ENCODE measurements at places on chromosomes 3 and 15.

GRCh38 chr3:17014709-17015108, 130.0 kb downstream of the PLCL2 start:
- no peak for DNase-seq

DNA sequence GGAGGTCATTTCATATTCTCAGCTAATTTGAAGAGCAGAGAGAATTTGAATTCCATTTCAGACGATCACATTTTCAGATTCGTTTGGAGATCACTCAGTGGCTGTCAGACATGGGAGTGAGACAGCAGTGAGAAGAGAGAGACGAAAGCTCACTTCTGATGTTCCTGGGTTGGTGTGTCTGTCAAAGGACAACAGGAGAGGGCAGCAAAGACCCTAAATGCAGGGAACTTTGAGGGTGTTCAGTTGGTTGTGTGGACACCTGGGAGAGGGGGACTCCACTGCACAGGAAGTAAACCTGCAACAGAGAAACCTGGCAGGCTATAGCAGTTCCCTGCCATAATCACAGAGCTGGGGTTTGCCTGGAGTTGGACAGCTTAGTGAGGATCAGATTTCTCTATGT, 675.1 kb downstream of the SQOR start:
- DNase-seq, result no peak

GRCh38 chr3:14849638-14850230, 31.0 kb downstream of the FGD5 start:
- DNase-seq, result no peak

DNA sequence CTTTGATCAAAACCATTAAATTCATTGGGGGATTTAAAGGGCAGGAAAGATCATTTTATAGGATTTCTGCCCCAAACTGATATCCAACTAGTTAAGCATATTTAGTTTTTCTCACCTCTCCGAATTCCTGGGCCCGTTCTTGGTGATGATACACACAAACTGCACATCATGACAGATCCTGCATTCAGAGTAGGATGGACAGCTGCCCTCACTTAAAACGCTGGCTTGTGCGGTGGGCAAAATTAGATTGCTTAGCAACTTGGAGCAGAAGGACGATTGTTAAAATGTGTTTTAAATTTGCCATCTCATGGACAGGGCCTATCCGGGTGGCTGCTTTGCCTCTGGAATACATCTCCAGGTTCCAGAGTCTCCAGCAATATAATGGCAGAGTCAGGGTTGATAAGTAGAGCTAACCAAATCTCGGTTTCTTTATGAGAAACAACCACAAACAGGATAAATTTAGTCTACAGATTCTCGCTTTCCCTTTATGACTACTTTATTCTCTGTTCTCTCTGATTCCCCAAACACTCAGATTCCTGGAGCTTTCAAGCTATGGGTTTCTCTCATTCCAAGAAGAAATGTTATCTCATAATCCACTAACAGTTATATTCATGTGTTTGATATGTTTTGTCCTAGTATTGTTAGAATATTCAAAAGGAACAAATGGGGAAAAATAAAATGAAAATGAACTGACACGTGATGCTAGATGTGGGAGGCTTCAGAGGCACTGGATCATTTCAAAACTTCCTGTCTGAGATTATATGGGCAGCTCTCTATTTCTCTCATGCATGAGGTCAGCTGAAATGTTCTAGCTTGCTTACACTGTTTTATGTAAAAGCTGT, 1014.1 kb upstream of the SEMA6D start:
- no peak for DNase-seq

GRCh38 chr3:39140341-39140971, 12.9 kb downstream of the CSRNP1 start:
- no peak for DNase-seq

DNA sequence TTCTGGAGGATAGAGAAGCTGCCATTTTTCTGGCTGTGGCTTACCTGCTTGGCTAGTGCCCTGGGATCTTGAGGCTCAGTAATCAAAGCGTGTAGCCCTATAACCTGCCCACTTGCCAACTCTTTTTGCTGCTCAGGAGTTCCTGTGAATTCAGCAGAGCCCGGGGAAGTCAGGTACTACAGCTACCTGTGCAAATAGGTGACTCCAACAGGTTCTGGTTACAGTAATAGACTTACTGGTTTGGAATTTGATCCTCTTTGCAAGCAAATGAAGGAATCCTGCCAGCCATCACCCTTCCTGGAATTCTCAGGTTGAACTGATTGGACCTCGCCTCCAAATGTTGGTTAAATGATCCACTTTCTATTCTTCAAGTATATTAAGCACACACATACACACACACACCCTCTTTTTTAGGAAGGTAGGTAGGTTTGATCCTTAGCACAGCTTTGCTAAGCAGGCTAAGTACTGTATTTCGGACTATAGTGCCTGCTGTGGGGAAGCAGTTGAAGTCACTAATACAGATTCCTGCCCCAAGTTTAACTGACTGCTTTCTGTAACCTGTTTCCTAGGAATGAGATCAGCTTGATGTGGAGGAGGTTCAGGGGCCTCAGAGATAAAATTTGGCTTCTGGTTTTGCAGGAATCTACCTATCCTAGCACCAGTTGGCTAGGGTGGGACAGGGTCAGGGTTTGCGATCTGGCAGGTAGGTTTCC, 2.3 kb downstream of the PPCDC start:
- no peak for DNase-seq

GRCh38 chr3:172787746-172788145, 37.2 kb downstream of the ECT2 start:
- peak; percentile 44 for DNase-seq

All from HFFc6 (cell line).